CD4-positive, alpha-beta T cell treated with Interferon gamma for 1 hour (primary cell): ENCODE measurements at places on chromosomes 16 and 17.
A peak's percentile ranks its signal among the peaks of the same experiment; 100 is the strongest.

- DNase-seq, result no peak
These were observed 32.4 kb upstream of the EFCAB13 start for GRCh38 chr17:47291242-47291873.

GRCh38 chr16:84351630-84352029, 16.7 kb upstream of the ATP2C2 start:
- DNase-seq, result no peak

DNA sequence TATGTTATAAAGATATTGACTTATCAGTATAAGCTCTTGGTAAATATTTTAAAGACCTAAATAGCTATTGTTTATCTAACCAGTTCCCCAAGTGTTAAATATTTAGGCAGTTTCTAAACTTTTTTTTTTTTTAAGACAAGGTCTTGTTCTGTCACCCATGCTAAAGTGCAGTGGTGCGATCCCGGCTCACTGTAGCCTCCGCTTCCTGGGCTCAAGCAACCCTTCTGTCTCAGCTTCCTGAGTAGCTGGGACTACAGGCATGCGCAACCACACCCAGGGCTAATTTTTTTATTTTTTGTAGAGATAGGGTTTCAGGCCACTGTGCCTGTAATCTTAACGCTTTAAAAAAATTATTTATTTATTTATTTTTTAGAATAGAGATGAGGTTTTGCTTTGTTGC, 43.5 kb downstream of the SNX29 start:
- DNase-seq, result peak; percentile 44

GRCh38 chr16:55917373-55918160, 42.4 kb upstream of the CES5A start:
- DNase-seq, result no peak

- no peak for DNase-seq
These were observed 67.8 kb downstream of the TMEM100 start for GRCh38 chr17:55654821-55655220.
